ENCODE measurements at places on chromosomes 16 and 17.

GRCh38 chr16:3023415-3023668 is 400 bp downstream of the HCFC1R1 start:
- no peak for DNase-seq

- DNase-seq = no peak
Observed at GRCh38 chr17:40328386-40328766, 19.4 kb downstream of the RARA start.

DNA sequence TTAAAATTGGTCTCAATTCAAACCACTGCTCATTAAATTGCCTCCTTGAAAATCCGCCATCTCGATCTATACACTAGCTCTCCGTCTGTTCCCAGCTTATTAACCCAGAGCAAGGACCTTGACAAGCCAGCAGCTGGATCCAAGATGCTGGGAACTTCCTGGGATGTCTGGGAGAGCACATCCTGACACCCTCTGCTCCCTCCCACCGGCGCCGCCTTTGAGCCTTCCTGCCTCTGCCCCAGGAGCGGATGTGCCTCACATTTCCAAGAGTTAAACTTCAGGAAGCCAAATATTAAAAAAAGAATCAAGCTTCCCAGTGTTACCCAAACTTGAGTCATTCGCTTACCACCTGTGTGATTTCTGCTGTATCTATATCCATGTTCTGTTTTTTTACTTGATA is 107.9 kb downstream of the HAPSTR1 start:
- no peak for DNase-seq

- no peak for DNase-seq
Observed at GRCh38 chr16:20812510-20812909, 6.2 kb downstream of the REXO5 start.

DNA sequence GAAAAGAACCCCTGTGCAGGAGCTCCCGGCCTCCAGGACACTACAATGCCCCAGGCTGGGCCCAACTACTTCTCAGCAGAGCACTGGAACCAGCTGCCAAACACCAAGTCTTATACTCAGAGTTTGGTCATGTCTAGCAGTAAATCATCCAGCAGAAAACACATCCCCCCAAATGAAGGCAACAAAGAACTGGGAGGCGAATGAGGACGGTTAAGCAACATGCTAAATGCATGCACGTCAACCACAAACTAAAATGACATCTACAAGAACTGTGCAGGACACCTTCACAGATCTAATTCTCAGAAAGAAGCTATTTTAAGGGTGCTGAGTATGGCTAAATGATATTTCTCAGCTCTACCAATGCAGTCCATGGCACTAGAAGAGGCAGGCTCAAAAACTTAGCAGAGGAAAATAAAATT is 7.6 kb upstream of the IRX5 start:
- DNase-seq = no peak

GRCh38 chr16:85592700-85593493 is 20.2 kb upstream of the GSE1 start:
- DNase-seq = no peak

DNA sequence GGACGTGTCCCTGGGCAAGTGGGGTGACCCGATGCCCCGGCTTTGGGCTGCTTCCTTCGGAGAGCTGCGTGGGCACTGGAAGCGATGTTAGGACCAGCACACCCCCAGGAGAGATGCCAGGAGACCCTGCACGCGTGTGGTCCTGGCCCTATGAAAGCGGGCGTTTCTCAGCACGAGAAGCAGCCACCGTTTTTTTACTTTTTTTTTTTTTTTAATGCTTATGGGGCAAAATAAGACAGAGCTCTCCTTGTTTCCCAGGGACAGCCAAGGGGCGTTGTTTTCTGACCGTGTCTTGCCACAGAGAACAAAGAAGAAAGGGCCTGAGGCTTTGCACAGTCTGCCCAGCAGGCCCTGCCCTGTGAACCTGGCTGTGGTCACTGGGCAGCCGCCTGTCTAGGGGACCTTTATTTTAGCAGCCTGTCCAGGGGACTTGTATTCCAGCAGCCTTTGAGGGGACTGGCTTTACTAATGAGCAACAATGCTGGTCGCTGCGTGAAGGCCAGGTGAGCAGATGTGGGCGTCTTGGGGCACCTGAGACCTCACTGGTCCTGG is 996 bp downstream of the SLC25A10 start:
- no peak for DNase-seq

All from activated naive CD8-positive, alpha-beta T cell treated with anti-CD3 and anti-CD28 coated beads, Interleukin-2, amount 50 U/mL, for 16 hours (primary cell).